Activated naive CD8-positive, alpha-beta T cell treated with anti-CD3 and anti-CD28 coated beads for 36 hours (primary cell): ENCODE measurements at places on chromosomes 12 and 14.
A peak's percentile ranks its signal among the peaks of the same experiment; 100 is the strongest.

DNA sequence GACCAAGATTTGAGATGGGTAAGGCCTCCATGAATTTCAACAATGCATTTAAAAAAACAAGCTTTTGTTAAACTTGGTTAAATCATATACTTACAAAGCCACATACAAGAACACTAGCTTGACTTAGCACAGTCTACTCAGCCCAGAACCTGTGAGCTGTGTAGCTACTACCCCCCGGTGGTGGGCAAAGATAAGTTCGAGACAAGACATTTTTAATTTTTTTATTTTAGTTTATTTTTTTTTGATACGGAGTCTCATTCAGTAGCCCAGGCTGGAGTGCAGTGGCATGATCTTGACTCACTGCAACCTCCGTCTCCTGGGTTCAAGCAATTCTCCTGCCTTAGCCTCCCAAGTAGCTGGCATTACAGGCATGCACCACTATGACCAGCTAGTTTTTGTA lies 3.7 kb upstream of the NECAP1 start:
- peak; percentile 61 for DNase-seq

GRCh38 chr12:24742378-24742777 lies 206.5 kb downstream of the BCAT1 start:
- DNase-seq, result no peak

DNA sequence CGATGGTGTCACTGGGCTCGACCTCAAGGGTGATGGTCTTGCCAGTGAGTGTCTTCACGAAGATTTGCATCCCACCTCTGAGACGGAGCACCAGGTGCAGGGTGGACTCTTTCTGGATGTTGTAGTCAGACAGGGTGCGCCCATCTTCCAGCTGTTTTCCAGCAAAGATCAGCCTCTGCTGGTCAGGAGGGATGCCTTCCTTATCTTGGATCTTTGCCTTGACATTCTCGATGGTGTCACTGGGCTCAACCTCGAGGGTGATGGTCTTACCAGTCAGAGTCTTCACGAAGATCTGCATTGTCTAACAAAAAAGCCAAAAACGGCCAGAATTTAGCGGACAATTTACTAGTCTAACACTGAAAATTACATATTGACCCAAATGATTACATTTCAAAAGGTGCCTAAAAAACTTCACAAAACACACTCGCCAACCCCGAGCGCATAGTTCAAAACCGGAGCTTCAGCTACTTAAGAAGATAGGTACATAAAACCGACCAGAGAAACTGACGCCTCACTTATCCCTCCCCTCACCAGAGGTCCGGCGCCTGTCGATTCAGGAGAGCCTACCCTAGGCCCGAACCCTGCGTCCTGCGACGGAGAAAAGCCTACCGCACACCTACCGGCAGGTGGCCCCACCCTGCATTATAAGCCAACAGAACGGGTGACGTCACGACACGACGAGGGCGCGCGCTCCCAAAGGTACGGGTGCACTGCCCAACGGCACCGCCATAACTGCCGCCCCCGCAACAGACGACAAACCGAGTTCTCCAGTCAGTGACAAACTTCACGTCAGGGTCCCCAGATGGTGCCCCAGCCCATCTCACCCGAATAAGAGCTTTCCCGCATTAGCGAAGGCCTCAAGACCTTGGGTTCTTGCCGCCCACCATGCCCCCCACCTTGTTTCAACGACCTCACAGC lies 717 bp downstream of the UBC start:
- peak; percentile 92 for DNase-seq

DNA sequence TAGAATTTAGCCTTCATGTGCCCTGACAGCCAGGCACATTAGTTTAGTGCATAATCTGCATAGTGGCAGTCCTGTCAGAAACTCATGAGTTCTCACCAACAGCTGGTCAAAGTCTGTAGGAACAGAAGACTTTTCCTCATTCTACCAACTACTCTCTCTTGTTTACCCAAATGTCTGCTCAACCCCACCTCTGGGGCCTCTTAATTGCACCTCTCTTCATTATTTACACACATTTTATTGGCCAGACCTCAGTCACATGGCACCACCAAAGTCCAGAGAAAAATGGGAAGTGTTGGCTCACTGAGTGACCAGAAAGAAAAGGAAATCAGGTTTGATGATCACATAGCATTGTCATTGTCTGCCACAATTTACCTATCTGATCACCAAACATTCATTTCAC lies 114.6 kb upstream of the PLXNC1 start:
- no peak for DNase-seq

GRCh38 chr12:15937902-15938301 lies 26.8 kb downstream of the DERA start:
- no peak for DNase-seq

DNA sequence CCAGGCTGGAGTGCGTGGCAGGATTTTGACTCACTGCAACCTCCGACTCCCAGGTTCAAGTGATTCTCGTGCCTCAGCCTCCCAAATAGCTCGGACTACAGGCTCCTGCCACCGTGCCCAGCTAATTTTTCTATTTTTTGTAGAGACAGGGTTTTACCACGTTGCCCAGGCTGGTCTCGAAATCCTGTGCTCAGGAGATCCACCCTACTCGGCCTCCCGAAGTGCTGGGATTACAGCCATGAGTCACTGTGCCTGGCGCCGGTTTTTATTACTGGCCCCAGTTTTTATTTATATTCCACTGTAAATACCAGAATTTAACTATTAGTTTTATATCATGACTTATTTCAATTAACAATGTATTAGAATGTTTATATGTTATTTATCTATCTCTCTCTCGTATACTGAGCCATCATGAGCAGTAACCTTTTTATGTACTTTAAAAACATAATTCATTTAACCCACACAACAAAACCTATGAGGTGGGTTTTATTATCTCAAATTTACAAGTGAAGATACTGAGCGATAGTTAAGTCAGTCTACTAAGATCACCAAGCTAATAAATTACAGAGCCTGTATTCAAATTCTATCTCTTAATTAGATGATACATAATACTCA lies 47.8 kb downstream of the HECTD1 start:
- DNase-seq, result no peak

DNA sequence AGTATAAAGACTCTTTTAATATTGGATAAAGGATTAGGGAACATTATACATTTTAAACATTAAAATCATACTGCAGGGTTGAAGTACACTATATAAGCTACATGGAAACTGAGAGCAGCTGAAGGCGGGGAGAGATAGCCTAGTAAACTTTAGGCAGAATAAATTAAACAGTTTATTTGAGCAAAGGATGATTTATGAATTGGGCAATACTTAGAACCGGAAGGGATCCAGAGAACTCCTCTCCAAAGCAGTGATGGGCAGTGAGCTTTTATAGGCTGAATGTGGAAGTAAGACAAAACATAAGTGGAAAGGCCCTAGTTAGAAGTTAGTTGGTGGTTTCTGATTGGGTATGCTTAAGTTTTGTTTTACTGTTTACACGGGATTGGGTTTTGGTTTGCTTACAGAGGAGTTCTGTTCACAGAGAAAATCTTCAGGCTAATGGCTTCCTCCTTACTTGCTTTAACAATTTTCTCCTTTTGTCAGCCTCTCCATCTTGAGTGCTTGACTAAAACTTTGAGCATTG lies 18.9 kb downstream of the LEMD3 start:
- no peak for DNase-seq

GRCh38 chr14:22778084-22778483 lies 11.6 kb downstream of the OXA1L start:
- no peak for DNase-seq

DNA sequence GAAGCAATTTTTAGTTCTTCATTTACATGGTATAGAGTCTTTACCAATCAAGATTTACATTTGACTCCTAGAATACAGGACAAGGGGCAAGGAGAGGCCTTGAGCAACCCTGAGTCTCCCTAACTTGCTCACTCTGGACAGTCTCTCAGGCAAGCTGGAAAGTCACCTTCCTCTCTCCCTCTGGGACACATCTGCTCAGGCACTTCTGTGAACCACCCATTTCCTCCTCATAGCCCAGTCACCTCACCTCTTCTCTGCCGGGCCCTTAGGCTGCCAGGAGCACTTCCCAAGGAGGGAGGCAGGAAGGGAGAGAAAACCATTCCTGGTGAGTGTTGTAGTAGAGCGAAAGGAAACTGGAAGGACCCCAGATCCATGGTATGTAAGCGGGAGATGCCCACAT lies 202.8 kb downstream of the TTC7B start:
- DNase-seq, result no peak

DNA sequence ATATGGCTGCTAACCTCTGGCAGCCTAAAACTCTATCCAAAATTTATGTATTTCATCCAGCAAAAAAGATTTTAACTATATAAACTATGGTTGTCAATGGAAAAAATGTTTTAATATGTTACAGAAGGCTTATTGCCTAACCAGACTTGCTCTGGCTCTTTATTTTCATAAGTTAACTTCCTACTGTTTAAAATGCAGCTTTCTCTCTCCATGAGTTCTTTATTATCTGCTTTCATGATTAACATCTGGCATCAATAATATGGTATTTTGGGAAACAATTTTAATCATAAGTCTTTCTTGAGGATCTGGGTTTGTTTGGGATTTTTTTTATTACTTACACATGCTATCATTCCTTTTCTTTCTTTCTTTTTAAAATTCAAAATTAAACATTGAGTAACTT lies 20.5 kb downstream of the KERA start:
- DNase-seq, result no peak

- DNase-seq, result no peak
Observed at GRCh38 chr12:54522243-54522642, 24.7 kb downstream of the NCKAP1L start.
